ENCODE measurements at places on chromosomes 16 and 17.

- DNase-seq: no peak
These were observed 58.1 kb downstream of the ZDHHC7 start for GRCh38 chr16:84953190-84953746.

GRCh38 chr17:32859857-32860525 lies 16.9 kb downstream of the MYO1D start:
- no peak for DNase-seq

DNA sequence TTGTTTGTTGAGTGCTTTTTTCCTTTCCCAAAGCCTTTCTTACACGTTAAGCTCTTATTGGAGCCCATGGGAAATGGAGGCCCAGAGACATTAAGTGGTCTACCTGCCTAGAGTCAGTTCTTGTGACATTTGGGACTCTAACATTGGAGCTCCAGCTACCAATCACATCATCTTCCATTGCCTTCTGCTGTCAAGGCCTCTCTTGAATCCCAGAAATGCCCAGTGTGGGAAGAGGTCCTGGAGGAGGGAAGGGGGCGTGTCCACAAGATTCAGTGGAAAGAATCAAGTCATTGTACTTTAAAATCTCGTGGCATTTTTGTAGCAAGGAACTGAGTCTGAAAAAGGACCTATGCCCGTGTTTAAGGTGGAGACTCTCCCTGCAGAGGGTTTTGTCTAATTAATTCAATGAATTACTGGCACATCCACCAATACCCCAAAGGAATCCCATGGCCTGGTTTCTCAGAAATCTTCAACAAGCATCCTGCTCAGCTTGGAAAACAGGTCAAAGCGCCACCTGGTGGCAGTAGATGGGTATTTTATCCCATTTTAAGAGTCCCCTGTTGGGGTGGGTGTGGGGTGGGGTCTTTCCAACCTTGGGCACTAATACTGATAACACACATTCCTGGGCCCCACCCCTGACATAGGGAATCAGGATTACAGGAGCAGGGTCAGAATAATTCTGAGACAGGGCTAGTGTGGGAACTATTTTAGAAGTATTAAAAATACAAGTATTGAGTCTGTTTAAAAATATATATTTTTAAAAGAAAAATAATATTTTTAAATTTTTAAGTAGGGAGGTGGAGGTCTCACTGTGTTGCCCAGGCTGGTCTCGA lies 24.6 kb downstream of the GPT2 start:
- DNase-seq: peak; percentile 66

DNA sequence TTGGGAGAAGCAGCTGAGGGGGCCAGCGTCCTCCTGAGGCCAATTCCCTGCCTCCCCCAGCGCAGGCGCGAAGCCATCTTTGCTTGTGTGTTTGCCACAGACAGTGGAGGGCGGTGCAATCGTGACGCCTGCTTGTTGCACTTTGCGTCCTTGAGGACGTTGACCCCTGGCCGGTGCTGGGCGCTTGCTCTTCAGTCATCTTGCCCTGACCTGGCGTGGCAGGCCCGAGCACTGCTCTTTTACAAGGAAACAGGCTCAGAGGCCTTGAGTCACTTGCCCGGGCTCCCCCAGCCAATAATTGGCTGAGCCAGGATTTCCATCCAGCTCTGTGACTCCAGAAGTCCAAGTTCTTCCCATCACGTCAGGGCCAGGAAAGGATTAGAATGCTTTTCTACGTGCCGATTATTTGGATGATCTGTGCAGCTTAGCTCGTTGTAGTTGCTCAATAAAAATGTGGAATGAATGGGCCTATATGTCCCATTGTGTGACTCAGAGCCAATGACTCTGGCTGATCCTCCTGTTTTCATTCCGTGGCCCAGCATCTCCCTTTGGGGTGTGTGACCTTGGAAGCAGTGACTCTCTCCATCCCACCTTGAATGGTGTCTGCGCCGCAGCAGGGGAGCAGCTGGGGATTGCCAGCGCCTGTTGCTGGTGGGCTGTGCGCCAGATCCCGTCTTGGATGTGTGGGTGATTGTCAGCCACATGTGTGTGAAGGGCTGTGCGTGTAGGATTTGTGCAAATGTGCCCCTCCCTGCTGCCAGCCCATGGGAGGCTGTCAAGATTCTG lies 214.1 kb downstream of the SEC14L1 start:
- DNase-seq: peak; percentile 2

DNA sequence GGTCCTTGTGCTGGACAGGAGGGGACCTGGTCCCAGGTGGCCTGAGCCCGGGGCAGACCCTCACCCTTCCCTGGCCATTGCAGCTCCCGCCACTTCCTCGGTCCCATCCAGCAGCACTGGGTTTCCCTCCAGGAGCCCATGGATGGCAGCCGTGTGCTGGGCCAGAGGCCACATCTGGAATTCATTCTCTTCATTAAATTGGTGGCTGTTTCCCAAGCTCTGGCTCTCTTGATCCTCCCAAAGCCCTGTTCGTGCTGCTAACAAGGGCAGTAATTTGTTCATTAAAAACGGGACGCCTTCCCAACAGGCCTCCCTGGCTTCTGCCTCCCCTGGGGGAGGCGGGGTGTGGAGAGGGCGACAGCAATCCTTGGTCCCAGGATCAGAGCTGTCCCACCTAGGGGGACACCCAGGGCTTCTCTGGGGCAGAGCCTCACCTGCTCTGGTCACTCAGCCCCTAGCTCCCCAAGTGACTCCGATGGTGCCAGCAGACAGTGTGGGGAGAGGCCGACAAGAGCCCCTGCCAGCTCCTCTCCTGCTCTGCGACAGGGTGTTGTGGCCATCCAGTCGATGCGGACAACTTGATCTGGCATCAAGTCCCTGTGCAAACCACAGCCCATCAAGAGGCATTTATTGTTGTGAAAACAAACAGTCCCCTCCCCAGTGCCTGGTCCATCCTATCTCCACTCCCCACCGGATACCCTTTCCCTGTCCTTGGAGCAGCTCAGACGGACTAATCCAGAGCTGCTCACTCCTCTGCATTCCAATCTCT lies 44.0 kb downstream of the SDK2 start:
- DNase-seq: no peak

GRCh38 chr16:2033057-2033908 lies 6.6 kb downstream of the NHERF2 start:
- DNase-seq: no peak

GRCh38 chr16:88922114-88922825 lies 54.7 kb downstream of the CBFA2T3 start:
- no peak for DNase-seq

- no peak for DNase-seq
These were observed 8.6 kb upstream of the MAP3K3 start for GRCh38 chr17:63613663-63614062.

GRCh38 chr16:78452025-78452555 lies 352.6 kb downstream of the WWOX start:
- no peak for DNase-seq

DNA sequence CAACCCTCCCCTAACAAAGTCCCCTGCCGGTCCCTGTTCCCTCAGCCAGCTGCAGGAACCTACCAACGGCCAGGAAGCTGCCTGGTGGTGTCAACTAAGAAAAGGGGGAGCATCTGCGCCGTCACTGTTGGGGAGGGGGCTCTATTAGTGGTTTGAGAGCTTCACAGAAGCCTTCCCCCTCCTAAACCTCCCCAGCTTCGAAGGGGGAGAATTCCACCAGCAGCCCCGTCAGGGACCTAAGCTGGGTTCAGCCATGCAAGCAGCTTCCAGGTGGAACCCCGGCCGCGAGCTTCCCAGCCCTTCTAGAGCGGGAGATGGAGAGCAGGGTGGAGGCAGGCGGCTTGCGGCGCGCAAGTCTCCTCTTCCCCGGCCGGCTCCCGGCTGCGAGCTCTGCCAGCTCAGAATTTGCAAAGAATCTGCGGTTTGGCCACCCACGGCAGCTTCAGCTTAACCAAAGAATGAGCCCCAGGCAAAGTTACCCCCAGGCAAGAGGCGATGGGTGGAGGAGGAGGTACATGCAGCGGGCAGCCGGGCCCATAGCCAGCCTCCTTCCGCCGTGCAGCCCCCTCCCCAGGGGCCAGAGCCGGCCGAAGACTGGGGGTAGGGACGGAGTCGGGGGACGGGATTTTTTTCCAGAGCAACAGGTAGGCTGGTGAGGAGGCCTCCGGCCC lies 33.7 kb downstream of the DDX19A start:
- peak; percentile 85 for DNase-seq

GRCh38 chr17:39208893-39209292 lies 8.8 kb downstream of the RPL19 start:
- DNase-seq: peak; percentile 50

DNA sequence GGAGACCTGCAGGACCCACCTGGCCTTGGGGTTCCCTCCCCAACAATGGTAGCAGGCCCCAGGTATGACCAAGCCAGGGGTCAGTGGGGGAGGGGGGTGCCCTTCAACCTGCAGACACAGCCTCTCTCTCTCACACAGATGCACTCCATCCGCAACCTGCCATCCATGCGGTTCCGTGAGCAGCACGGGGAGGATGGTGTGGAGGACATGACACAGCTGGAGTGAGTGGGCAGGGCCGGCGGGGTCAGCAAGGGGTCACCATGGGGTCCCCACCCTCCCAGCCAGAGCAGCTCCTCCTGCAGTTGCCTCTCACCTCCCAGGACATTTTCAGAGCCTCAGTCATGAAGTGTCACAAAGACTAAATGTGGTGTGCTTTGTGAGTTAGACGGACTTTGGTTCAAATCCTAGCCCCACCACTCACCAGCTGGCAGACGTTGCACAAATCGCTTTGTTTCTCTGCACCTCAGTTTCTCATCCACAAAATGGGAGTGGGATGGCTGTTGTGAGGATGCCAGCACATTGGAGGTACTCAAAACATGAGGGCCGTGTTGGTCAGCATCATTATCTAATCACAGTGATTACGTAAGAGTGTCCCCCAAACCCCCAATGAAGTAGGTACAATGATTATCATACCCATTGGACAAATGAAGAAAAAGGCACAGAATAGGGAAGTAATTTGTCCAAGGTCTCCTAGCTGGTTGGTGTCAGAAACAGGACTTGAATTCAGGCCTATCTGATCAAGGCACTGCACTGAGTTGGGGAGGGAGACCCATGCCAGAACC lies 16.0 kb downstream of the MYO15A start:
- no peak for DNase-seq

DNA sequence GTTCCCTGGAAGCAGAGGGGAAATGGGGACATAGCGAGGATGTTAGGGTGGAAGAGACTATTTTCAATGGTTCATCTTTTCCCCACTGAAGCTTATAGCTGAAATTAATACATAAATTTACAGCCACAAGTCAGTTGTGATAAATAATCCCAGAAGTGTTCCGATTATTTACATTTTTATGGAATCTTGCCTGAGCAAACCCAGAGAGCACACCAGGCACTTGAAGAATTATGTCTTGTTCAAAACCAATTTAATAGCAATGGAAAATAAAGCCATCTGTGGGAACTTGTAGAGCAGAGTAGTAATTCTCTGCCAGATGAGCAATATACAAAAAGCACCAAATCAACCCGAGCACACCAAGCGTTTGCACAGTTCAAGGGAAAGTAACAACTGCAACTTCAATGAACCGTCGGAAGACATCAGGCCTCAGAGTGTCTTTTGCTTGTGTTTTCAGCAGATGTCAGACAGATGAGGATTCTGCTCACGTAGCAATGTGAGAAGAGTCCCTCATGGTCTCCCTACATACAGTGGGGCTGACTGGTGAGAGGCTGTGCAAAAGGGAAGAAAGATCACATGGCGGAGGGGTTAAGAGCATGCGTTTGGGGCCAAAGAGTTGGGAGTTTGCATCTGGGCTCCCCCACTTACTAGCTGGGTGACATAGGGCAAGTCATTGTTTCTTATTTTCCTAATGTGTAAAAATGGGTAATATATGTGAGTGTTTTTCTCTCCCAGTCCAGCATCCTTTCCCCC lies 148.7 kb upstream of the HS3ST2 start:
- no peak for DNase-seq

GRCh38 chr17:48472411-48473281 lies 42.6 kb upstream of the SKAP1 start:
- DNase-seq: no peak

DNA sequence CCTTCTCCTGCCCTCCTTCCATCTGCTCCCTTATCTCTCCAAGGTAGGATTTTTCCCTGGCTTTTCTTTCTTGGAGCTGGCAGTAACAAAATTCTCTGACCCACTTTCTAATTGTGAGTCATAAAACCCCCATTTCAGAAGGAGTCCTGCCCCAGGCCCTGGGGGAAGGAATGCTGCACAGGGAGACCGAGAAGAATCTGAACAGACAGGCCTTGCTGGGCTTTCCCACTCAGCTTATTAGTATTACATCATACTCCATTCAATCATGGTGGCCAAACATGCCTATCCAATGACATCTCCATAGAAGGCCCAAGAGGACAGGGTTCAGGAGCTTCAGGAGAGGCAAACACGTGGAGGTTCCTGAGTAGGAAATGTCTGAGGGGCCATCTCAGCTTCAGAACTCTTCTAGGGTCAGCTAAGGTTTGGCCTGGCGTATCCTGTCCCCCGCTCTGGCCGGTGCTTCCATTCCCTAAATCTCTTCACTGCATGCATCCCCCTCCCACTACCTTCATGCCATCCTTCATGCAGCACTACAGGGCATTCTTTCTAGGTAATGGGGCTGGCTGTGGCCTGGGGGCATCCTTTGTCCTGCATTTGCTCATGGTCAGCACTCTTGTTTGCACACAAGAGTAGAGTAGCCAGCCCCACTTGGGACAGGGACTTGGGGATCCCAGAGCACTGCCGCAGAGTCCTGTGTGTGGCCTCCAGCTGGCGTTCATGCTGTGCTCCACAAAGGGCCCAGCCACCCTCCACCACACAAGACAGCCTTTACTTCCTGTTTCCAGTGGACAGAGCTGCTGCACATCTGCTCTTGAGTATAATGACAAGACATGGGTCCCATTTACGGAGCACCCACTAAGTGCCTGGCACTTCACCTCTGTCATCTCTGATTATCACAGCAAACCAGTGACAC lies 8.2 kb downstream of the SLC6A2 start:
- DNase-seq: no peak

GRCh38 chr17:40062329-40063186 lies at the start of gene THRA:
Gene THRA (plus strand): TSS chr17:40062965. CDS start chr17:40074489, 11,524 bp downstream.
- DNase-seq: peak; percentile 77

GRCh38 chr16:49478107-49478506 lies 104.5 kb downstream of the C16orf78 start:
- no peak for DNase-seq

GRCh38 chr17:45236282-45236606 lies 14.6 kb downstream of the FMNL1 start:
- no peak for DNase-seq

Measured in stimulated activated naive CD8-positive, alpha-beta T cell treated with anti-CD3 and anti-CD28 coated beads, Interleukin-15, Interleukin-2, amounts not matched to agents 100 U/mL and 50 U/mL, for 24 hours (primary cell).